ENCODE measurements at places on chromosomes 3 and 15.

DNA sequence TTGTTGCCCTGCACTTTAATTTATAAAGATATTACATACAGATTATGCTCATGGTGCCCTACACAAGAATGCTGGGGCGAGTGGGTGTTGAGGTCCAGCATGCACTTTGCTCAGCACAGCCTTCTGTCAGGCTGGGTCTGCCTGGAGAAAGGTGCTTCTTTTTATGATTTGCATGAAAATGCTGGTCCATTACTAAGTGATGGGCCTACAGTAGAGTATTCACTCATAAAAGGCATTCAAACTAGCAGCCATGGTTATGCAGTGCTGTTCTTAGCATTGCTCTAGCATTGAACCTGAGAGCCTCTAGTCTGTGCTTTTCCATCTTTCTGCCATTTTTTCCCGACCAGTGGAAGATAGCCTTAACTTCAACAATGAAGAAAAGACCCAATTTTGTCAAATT is 12.3 kb downstream of the LNP1 start:
- no peak for DNase-seq

- DNase-seq, result no peak
Measured at GRCh38 chr15:60928970-60929369, 300.1 kb downstream of the RORA start.

DNA sequence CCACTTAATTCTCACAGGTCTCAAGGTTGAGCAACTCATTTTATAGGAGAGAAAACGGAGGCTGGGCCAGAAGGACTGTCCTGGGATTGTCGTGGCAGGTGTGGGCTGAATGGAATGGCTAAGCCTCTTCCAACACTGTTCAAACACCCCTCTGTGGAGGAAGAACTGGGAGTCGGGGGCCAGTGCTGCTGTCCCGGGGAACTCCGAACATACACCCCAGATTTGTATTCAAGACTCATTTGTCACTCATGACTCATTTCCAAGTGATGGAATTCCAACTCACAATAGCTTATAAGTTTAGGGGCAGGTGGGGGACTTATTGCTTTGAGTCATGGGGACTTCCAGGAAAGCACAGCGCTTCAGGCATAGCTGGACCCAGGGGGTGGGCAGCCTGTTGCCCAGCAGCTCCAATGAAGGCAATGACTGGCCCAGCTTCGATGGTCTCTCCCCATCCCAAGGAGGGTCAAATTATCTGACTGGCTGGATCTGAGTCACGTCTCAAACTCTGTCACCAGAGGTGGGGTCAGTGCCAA is 72.5 kb downstream of the TM2D3 start:
- DNase-seq, result no peak

DNA sequence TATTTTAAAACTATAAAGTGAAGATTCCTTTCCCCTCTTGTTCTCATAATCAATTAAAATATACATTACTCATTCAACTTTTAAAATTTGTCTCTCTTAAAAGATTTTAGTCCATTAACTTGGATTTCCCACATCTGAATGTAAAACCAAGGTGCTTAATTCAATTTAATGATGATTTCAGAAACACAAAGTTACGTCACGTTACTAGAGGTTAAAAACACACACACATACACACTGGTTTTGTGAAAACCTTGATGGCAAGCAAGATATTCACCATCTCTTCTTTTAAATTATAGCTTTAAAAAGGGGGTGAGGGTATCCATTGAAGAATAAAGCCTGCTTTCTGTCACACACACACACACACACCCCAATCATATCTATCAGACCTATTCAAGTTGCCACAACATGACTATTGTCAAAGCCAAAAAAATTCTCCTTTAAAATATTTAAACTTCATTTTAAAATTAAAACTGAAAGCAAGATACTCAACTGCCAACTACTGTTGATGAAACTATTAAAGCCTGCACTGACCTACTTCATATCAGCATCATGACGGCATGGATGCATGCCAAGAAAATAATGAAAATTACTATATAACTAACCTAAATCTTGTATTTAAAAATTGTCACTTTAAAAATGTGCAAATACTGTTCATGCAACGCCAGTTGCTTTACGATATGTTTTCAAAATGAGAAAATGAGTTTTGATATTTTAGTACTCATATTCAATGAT is 2.1 kb downstream of the RFX7 start:
- peak; percentile 65 for DNase-seq

- DNase-seq, result no peak
Measured at GRCh38 chr3:105780107-105780506, 88.7 kb downstream of the CBLB start.

DNA sequence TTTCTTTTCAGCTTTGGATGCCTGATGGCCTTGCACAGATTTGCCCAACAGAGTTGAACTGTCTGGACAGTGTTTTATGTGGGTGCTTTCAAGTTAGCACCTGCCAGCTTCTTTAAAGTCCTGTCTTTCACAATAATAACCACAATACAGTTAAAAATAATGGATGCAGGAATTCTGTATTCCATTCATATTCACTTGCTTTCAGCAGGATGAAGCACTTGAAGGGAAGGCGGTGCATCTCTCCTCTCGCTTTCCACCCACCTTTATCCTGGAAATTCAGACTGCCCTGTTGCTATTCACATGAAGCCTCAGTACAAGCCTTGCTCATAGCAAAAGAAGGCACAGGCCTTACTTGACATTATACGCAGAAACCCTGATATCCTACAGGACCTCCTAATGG is 26.5 kb upstream of the GYG1 start:
- DNase-seq, result no peak

GRCh38 chr15:66808181-66808824 is 106.3 kb downstream of the SMAD6 start:
- DNase-seq, result no peak

DNA sequence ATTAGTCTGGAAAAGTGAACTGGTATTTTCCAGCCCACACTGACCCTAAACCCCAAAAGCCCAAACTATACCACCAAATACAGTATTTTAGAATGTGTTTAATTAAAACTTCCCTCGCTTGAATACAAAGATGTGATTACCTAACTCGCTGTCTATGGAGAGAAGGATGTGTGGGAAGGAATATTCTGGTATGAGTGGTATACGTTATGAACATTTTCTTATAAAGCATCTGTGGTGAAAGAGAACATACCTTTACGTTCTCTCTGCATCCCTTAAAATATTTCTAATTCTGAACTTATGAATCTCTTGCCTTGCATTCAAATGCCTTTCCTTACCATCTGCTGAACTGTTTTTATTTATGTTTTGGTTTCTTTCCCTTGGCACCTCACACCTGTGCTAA is 201.4 kb downstream of the MBNL1 start:
- no peak for DNase-seq

DNA sequence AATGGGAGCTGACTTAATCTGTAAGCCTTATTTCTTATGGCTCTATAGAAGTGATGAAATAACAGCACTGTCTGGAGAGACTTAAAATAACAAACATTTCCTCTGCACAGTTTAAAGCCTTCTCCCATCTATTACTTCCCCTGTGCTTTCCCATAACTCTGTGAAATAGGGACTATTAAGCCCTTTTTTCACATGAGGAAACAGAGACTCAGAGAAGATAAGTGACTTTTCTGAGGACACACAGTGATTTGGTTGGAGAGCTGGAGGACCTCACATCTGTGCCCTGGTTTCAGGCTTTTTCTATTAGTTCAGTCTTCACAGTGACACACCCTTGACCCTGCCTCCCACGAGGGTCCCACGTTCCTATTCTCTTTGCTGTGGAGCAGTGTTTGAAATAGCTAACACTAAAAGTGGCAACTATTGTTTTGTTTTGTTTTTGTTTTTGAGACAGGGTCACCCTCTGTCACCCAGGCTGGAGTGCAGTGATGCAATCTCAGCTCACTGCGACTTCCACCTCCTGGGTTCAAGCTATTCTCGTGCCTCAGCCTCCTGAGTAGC is 82.9 kb downstream of the ST6GAL1 start:
- no peak for DNase-seq

GRCh38 chr15:94287794-94288246 is 56.5 kb downstream of the MCTP2 start:
- DNase-seq, result peak; percentile 96

GRCh38 chr15:51775967-51776816 is 24.8 kb downstream of the TMOD2 start:
- DNase-seq, result peak; percentile 80

DNA sequence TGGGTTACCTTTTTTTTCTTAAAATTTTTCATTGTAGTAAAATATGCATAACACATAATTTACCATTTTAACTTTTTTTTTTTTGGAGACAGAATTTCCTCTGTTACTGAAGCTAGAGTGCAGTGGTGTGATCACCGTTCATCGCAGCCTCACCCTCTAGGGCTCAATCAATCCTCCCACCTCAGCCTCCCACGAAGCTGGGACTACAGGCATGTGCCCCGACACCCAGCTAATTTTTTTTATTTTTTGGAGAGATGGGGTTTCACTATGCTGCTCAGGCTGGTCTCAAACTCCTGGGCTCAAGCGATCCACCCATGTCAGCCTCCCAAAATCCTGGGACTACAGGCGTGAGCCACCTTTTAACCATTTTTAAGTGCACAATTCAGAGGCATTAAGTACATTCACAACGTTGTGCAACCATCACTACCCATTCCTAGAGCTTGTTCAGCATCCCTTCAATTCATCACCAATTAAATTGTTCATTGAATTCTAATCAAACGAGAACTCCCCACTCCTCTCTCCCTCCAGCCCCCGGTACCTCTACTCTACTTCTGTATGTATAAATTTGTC is 44.6 kb downstream of the BHLHE40 start:
- no peak for DNase-seq

- DNase-seq, result no peak
Measured at GRCh38 chr15:53535886-53536285, 223.6 kb downstream of the WDR72 start.

GRCh38 chr3:121431726-121432517 is 113.9 kb downstream of the POLQ start:
- DNase-seq, result peak; percentile 38

DNA sequence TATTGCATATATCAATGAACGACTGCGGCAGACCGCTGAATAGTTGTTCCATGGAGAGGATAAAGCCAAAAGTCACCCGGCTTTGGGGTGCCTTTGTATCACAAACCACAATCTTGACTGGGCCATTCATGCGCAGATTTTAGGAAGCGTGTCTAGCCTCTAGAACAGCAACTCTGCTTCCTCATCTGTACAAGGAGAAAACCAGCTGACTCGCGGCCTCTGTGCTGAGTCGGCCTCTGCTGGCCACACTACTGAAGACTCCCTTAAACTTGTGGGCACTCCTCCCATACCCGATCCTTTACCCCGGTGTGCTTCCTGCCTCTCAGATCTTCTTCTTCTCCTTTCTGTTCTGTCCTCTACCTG is 872 bp downstream of the DLEC1 start:
- peak; percentile 85 for DNase-seq

GRCh38 chr3:7546253-7546652 is 685.3 kb downstream of the GRM7 start:
- peak; percentile 29 for DNase-seq

DNA sequence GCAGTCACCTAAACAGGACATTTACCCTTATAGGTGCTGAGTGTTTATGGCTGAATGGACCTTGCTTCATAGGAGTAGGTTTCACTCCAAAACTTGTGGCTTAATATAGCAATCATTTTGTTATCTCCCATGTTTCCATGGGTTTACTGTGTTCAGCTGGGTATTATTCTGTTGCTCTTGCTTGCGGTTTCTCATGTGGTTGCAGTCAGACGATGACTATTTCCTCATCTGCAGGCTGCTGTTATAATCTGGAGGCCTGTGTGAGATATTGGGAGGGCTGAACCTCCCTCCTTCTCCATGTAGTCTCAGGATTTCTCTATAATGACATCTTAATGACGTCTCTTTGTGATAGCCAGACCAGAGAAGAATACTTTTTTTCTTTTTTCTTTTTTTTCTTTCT is 98.1 kb downstream of the ZPLD1 start:
- DNase-seq, result peak; percentile 57

- no peak for DNase-seq
Measured at GRCh38 chr3:172844428-172844827, 93.9 kb downstream of the ECT2 start.

DNA sequence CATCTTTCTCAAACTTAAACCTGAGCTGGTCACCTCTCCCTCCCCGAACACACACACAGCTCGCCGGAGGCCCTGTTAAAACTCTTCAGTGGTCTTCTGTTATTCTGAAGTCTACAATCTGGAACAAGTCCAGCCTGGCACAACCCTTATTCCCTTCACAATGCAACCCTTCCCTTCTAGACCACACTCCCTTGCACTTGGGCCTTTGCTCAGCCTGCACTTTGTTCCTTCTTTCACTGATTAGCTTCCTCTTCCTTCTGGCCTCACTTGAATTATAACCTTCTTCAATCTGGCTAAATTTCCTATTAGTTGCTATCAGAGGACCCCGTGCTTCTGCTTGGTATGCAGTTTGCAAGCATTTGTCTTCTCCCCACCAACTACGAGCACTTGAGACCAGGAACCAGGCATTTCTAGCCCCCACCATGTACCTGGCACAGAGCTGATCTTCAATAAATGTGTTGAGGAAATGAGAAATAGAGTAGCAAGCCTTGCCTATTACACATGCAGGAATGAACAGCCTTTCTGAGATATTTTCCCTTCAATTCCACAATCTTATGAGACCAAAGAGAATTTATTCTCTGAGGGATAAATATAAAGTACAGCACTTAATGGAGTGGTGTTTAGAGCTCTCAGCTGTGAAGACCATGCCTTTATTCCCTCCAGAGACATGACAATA is 663.1 kb upstream of the ADAMTS9 start:
- DNase-seq, result no peak

GRCh38 chr3:141914311-141914710 is 37.9 kb downstream of the ATP1B3 start:
- no peak for DNase-seq

DNA sequence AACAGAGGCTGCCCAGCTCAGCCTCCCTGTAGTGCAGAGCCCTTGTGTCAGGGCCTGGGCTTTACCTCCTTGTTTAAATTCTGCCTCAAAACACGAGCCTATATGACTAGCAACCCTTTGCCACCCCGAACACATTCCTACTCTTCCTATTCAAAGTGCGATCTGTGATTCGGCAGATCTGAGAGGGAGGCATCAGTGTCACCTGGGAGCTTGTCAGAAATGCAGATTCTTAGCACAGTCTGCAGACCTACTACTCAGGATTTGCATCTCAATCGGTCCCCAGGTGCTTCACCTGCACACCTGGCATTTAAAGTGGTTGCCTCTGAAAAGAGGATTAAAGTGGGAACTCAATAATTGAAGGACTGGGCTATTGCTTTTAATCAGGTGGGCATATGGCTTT is 273.2 kb upstream of the TOPAZ1 start:
- no peak for DNase-seq

GRCh38 chr15:36814105-36814504 is 234.7 kb downstream of the CDIN1 start:
- no peak for DNase-seq

- DNase-seq, result no peak
Measured at GRCh38 chr3:197309528-197310361, 11.3 kb upstream of the DLG1 start.
